Mucosa of gallbladder (tissue), 1 donor: ENCODE measurements at places on chromosomes 11 and 22. TPM values are rescaled to one million over a fixed set of nuclear protein-coding genes. Genes with fewer than 3 reads are reported as not detected.

DNA sequence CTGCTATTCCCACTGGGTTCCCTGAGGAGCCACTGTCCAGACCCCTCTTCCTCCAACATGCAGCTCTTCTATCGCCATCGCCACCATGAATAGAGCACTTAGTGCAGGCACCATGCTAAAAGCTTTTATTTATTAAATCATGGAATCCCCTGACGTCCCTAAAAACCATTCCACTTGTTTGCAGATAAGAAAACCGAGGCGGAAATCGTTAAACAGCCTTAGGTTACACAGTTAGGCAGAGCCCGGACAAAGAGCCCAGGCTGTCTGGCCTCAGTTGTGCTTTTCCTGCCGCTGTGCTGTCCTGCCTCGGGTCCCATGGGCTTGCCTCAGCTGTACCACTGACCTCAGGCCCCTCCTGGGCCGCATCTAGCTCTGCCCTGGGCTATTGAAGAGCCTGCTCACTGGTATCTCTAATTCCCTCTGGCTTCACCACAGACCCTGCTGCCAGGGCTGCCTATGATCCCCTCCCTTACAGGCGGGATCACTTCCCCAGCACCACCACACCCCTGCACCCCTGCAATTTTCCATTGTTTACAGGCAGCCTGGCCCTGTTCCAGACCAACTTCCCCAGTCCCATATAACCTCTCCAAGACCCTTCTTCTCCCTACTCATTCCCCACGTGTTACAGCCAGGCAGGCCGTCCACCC, 13.0 kb upstream of the TUB start:
- no peak for DNase-seq

DNA sequence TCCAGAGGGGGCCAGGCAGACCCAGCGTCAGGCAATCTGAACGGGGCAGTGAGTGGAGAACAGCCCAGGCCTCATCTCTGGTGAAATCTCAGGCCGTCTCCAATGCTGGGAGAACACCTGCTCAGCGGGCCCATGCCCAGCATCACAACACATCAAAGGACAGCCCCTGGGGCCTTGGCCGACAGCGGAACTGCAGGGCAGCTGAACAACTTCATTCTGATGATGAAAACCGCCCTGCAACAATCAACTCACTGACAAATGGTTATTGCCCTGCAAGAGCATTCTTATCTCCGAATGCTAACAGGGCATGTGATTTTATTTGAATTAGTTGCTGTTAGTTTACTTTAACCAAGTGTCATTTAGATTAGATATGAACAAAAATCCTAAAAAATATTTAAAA, 14.6 kb downstream of the CELSR1 start:
- DNase-seq = no peak

Gene KLHL35
- total RNA-seq = 1.4 TPM

- no peak for DNase-seq
These were observed 59.5 kb downstream of the TNRC6B start for GRCh38 chr22:40237241-40237640.

DNA sequence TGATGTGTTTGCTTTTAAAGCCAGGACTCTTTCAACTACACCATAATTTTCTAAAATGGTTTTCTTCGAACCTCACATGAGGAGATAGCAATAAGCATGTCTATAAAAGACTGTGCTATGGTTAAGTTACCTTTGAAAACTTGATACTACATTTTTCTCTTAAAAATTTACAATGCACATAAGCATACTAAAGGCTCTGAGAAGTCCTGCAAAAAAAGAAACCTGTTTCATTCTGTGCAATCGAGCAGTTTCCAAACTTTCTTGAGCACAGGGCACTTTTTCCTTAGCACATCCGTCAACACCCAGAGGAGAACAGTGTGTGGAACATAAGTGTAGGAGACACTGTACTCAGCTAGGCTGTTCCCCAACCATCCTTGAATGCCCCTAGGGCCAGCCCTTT, 144.1 kb upstream of the ARHGAP20 start:
- no peak for DNase-seq

Gene CDKN1C
- 59.4 TPM for total RNA-seq

Gene NPTXR
- 15.0 TPM for total RNA-seq

Gene PPARA
- 51.3 TPM for total RNA-seq

DNA sequence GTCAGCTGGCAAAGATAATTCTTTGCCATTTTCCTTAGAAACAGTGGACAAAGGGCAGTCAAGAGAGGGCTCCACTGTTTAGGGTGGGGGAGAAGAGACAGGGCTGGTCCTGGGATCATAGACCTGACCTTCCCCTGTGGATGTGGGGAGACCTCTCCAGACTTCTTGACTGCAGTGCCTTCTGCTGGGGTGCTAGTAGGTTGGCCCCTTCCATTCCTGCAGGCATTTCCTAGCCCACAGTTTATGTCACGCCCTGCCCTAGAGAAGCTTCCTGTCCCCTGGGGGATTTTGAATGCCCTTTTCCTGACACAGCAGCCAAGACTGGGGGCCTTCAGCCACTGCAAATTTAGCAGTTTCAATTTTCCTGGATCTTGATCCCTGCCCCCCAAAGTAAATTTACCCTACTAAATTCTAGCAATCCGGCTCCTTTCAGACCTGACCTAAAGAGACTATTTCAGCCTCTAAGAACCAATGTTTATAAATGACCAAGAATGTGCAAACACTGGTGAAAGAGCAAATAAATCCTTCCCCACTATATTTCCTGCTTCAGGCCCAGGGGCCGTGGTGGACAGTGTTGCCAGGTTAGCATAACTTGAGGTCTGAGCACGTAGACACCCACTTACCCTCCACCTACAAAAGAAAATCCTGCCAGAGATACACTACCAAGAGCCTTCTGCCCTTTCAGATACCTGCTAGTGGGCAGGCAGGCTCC, 58.4 kb downstream of the PPFIBP2 start:
- DNase-seq = no peak

Gene C11orf87
- not detected for total RNA-seq

DNA sequence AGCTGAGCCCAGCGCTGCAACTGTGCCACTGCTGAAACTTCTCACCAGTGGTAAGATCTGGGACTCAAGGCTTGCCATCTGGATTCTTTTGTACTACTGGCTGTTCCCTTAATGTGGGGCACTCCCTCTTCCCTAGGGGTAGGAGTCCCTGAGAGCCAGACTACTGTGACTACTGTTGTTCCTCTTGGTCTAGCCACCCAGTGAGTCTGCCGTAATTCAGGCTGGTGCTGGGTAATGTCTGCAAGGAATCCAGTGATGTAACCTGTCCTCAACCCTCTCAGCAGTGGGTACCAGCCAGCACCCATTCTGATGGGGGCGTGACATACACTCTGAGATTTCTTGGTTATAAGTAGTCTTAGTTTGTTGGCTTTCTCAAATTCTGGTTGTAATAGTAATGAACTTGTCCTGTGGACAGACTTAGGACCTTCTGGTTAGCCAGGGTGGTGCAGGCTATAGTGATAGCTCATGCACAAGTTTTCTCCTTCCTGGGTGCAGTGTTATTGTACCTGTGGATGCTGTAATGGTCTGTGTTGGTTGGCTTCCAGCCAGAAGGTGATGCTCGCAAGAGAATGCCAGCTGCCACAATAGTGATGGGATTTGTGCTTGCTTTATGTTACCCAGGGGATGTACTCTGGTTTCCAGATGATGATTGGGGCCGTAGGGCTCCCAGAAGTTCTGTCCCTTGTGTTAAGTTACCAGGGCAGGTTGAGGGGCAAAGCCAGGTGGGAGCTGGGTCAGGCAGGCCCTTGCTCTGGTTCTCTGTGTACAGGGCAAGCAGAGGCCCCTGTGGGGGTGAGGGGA, 65.5 kb downstream of the ARHGAP42 start:
- no peak for DNase-seq

DNA sequence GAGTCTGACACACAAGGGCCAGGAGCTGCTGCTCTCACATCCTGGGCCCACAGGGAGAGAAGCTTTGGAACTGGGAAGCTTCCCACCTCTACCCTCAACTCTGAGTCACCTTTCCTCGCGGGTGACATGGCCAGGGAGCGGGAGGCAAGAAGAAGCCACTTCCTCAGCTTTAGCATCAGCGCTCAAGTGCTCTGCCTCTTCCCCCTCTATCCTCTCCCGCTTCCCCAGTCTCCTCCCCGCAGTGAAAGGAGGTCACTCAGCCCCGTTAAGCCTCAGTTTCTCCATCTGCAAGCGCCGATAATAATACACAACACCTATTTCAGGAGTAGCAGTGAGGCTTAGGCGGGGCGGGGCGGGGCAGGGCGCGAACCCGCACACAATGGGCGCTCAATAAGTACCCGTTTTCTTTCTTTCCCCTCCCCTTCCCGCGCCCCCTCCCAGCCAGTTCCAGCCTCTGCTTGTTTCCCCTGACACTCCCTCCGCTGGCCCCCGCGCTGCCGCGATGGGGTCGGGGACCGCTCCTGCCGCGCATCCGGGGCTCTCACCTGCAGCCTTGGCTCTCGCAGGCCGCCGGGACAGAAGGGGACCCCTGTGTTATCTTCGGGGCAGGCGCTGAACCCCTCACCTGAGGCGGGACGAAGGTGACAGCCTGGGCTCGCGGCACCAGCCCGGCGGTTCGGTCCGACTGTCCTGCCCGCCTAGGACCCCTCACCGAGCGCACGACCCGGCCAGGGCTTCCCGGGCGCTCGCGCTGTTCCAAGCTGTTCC, 892 bp downstream of the GDPD5 start:
- no peak for DNase-seq

DNA sequence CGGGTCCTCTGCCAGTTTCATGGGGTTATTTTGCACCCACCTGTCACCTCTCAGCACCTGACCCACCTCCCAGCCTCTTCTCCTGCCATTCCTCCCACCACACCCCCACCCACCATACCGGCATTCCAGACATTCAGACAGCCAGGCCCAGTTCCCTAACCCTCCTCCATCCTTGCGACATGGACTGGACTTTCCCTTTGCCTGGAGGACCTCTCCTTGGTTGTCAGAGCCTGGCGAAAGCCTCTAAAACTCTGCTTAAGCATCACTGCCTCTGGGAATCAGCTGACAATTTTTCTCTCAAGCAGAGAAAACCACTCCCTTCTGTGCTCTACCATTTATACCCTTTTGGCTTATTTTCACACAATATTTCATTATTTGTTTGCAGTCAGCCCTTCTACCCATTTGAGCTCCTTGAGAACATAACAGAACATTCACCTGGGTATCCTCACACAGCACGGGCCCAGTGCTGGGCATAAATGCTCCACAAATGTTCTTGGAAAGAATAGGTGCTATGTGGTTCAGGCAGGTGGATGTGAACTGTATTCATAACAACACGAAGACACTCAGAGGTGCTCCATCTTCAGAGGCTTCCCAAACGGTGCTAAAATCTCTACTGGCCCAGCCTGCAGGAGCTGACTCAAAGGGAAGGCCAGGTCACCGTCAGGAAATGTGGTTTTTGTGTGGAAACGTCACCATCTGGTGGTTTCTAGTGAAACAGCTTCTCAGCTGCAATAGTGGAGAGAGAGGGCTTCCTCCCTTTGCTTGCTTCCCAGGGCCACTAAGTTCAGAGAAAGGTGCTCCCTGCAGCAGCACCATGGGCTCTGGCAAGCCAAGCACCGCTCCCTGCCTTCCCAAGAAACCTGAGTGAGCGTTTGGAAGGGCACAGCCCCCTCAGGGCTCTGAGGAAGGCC, 10.4 kb downstream of the SPATA19 start:
- no peak for DNase-seq

- DNase-seq = no peak
These were observed 182.3 kb upstream of the ANO3 start for GRCh38 chr11:26149585-26149984.

Gene BATF2
- total RNA-seq = 5.5 TPM

GRCh38 chr11:128552783-128553661, 34.3 kb downstream of the ETS1 start:
- DNase-seq = no peak

DNA sequence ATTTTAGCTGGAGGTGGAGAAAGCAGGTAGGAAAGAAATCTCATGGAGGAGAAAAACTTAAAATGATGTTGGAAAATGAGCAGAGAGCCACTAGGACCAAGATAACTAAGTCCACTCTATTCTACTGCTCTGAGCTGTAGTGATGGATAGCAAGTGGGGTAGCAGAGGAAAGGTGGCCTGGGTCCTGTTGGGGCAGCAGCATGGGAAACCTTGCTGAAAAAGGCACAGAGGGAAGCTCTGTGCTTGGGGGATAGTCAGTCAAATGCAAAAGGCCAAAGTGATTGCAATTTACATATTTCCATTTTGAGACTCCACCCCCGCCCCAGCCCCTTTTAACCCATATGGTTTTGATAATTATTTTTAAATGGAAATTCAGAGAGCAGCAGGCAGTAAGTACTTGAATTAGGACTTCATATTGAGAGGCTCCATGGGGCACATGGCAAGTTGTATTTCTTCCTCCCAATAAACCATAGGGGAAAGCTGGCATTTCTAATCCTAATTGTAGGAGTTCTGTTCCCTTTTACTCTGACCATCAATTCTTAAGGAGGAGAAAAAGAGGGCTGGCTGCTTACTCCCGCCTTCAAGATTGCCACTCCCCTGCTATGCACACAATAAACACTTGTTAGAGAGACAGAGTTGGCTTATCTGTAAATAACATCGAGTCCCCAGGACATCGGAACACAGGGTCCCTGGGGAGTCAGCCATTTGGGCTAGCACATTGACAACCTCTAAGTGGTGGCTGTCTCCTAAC, 1341.5 kb upstream of the TENM4 start:
- no peak for DNase-seq

DNA sequence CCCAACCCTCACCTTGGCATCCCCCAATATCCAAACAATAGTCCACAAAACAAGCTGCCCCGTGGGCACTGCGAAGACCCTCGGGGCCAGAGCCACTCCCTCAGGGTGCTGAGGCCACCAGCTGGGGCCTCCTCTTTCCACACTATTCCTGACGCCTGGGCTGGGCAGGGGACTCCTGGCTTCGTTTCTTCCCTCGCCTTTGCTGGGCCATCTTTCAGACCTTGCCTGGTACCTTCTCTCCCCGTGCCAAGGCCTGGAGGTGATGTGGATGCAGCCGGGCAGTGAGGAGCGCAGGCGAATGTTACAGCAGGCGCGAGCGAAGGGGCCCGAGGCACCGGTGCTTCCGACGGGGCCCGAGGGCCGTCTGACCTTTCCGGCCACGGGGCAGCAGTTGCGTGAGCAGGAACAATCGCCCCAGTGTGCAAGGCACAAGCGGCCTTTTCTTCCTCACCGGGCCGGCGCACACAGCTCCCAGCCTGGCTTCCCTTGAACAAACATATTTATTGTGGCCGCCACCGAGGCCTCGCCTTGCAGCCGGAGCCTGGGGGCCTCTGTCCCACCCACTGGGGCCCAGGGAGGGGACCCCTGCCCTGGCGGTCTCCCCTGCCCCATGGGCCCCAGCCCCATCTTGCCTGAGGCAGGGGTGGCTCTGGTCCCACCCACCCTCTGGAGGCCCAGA, 32.6 kb upstream of the KCNQ1OT1 start:
- no peak for DNase-seq

Gene TRIM6
- total RNA-seq = 2.1 TPM

DNA sequence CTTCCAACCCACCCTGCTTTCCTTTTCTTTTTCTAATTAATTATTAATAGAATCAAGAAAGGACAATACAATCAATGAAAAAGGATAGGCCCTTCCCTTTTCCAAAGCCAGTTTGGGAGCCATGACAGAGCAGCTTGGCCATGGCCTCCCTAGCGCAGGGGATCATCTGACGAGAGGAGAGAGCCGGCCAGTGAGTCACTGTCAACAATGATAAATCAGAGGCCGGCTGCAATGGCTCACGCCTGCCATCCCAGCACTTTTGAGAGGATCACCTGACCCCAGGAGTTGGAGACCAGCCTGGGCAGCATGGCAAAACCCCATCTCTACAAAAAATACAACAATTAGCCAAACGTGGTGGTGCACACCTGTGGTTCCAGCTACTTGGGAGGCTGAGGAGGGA, 27.5 kb upstream of the KRTAP5-7 start:
- DNase-seq = peak; percentile 65

Gene SCGB2A2
- total RNA-seq = not detected

- DNase-seq = peak; percentile 20
These were observed 349.9 kb upstream of the ANO3 start for GRCh38 chr11:25981998-25982397.
